LNCaP clone FGC (cell line): ENCODE measurements at places on chromosomes 12 and 14.

- no peak for DNase-seq
These were observed 31.4 kb upstream of the RAP1B start for GRCh38 chr12:68579254-68579653.

GRCh38 chr14:68651075-68651474 lies 141.8 kb downstream of the ZFP36L1 start:
- no peak for DNase-seq

- DNase-seq, result no peak
These were observed 87.3 kb upstream of the RMST start for GRCh38 chr12:97375310-97375709.

GRCh38 chr12:57182918-57183575 lies 33.5 kb upstream of the NXPH4 start:
- no peak for DNase-seq

- DNase-seq, result no peak
These were observed 102.8 kb upstream of the NUDT4 start for GRCh38 chr12:93274937-93275336.

GRCh38 chr14:21024585-21025370 lies at the start of gene NDRG2:
NDRG2 (minus strand) TSS chr14:21025061; CDS start chr14:21023315, 1,746 bp downstream.
- no peak for DNase-seq

DNA sequence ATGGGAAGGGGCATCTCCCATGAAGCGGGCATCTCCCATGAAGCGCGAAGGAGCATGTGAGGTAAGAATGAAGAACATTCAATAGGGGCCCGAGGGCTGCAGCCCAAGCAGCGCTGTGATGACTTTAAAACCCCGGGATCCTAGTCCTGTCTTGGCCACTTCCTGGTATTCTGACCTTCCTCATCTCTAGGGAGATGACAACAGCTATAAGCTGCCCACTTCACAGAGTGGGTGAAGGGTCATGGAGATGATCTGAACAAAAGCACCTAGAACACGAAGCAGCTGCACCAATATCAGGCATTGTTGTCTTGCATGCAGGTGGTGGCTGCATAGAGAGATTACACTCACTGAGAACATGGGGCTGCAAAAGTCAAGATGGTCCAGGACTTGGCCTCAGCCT lies 64.5 kb downstream of the SPTB start:
- DNase-seq, result no peak

DNA sequence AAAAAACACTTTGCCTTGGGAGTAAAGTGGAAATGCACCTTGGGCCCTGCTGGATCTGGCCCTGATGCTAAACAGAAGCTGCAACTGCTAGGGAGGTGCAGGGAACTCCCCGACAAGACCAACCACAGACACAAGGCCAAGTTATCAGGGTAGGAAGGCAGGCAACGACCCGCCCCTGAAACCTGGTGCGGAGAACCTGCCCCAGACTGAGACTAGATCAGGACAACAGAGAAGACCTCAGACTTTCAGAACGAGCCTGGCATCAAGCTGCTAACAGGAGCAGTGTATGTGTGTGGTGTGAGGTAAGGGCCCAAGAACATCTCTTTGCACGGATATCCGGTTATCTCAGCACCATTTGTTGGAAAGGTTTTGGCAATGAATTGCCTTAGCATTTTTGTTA lies 233.7 kb upstream of the RTL1 start:
- DNase-seq, result no peak

- DNase-seq, result no peak
These were observed 14.4 kb downstream of the FAM222A start for GRCh38 chr12:109727746-109728726.
